ENCODE measurements at places on chromosomes 4 and X.

DNA sequence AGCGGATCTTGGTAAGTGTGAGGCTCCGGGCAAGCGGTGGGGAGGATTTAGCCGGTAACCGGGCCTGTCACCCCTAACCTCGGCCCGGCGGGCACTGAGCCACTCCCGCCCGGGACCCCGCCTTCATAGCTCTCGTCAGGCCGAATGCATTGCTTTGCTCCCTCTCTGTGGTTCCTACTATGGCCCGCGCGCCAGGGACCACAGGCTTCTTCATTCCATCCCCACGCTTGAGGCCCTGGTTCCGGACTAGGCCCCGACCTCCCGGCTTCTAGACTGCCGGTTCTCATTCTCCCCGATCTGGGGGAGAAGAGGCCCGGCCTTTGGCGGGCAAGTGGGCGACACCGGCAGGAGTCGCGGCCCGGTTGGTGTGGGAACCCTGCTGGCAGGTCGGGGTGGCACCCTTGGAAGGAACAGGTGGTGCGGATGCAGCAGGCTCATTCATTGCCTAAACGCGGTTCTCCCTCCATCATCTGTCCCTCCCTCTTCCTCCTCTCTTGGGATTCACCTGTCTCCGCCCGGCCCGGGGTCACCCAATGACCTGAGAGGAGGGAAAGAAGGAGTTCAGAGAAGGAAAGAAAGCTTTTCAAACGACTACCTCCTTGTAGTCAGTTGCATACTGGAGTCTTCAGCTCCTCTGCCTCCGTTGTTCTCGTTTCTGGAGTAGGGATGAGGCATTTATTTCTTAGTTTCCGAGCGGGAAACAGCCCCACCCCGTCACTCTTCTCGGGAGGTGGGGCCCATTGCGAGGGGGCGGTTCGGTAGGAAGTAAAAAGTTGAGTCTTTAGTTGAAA, at the start of gene NDUFC1:
Gene NDUFC1 (minus strand): TSS at position 657 of the 791 bp plus-strand sequence. CDS start 6,679 bp downstream, outside the sequence.
- peak; percentile 34 for DNase-seq

DNA sequence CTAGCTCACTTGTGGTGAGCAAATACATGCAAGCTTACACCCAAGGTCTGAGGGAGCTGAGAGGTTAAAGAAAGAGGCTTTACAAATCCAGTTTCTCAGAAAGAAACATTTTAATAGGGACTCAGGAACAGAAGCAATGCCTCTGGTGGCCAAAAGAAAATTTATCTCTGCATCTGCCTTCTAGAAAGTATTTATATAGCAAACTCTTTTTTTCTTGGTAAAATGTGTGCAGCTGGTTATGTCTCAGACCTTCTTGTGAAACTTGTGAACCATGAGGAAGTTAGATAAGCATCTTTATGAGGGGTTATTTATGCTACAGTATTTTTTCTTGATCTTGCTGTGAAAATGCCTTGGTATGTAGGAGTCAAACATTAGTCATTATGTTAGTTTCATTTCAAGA, 48.5 kb upstream of the CYSLTR1 start:
- no peak for DNase-seq

GRCh38 chr4:3862640-3863420, 96.6 kb downstream of the ADRA2C start:
- DNase-seq: no peak

DNA sequence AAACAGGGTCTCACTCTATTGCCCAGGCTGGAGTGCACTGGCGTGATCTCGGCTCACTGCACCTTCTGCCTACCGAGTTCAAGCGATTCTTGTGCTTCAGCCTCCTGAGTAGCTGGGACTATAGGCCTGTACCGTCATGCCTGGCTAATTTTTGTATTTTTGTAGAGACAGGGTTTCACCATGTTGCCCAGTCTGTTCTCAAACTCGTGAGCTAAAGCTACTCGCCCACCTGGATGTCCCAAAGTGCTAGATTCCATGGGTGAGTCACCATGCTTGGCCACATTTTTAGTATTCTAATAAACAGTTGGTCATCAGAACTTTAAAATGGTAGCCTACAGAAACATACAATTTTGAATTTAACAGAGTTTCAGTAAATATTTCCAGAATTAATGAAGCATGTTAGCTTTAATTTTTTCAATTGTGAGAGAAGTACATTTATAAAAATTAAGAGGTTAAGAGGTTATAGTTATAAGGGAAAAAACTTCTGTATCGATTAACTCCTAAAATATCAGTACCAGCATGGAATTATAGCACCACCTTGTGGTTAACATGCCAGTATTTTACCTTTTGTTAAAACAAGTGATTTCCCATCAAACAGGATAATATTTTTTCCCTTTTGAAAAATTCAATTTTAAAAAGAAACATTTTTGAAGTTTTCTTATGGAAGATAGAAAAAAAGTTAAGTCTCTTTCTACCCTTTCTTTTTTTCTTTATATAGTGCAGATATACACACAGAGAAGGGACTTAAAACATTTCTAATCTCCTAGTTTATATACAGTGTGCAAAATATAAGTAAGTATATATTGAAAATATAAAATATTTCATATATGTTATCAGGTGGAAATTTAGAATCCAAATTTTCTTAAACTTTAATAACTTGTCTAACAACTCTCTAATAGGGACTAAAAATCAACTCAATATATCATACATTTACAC, 35.4 kb downstream of the CEP44 start:
- DNase-seq: no peak

DNA sequence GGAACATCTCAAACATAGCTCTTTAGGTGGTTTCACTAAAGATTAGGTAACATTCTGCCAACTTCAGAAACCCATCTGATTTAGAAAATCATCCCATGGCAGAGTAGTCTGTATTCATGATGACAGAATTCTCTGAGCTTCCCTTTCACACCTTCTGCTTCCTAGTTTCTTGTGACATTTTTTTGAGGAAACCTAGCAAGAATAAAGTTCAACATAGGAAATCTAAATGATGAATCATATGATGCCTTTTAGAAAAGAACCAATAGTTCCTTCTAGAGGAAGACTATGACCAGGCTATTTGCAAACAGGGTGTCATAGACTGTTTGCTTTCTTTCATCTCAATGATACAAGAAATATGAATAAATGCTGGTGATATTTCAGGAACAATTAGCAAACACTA, 49.8 kb upstream of the CAMK2D start:
- no peak for DNase-seq

DNA sequence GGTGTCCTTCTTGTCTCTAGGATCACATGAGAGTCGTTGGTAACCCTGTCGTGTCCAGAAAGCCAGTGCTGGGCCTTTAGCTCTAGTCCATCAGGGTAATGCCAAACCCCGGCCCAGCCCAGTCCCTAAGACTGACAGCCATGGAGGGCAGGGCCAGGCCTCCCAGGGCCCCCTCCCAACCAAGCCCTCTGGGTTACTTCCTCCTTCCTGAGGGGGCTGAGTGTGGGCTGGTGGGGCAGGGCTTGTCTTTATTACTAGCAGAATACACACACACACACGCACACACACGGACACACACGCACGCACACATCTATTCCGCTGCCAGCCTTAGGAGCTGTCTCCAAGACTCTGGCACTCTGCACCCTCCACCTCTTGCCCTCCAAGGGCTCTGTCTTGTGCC, 35.6 kb upstream of the CDKN2AIP start:
- no peak for DNase-seq

GRCh38 chr4:109921384-109921808, 8.7 kb downstream of the EGF start:
- DNase-seq: no peak

GRCh38 chr4:175306436-175306835, 388.3 kb downstream of the ADAM29 start:
- no peak for DNase-seq

DNA sequence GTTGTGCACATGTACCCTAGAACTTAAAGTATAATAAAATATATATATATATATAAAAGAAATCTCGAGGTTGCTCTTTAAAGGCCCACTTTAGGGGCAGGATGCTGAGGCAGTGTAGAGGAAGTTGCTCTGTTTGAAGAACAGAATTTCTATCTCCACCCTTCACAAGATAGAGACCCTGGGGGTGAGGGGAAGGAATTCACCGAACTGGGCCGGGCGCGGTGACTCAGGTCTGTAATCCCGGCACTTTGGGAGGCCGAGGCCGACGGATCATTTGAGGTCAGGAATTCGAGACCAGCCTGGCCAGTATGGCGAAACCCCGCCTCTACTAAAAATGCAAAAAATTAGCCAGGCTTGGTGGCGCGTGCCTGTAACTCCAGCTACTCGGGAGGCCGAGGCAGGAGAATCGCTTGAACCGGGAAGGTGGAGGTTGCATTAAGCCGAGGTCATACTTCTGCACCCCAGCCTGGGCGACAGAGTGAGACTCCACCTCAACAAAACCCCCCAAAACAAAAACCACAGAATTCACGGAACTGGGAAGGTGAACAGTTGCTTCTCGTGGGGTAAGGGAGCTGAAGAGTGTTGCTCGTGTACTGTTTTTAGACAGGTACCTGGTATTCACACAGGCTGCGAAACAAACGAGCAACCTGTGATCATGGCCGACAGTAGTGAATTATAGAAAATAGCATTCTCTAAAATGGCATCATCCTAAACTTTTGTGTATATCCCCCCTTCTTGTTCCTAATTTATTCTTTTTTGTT, 6.2 kb downstream of the PLAC8 start:
- DNase-seq: no peak

DNA sequence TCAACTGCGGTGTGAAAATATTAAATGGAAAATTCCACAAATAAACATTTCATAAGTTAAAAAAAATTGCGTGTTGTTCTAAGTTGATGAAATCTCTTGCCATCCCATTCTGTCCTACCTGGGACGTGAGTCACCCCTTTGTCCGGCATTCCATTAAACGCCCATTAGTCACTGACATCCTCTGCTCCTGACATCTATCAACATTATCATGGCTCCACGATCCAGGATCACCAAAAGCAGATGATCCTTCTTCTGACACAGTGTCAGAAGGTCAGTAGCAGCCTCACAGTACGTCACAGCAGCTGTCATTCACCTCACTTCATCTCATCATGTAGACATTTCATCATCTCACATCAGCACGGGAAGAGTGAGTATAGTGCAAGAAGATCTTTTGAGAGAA, 125.7 kb downstream of the ZNF827 start:
- DNase-seq: no peak

- no peak for DNase-seq
Observed at GRCh38 chr4:30460818-30461217, 259.4 kb upstream of the PCDH7 start.

- no peak for DNase-seq
Observed at GRCh38 chr4:142567620-142568451, 278.3 kb downstream of the INPP4B start.

DNA sequence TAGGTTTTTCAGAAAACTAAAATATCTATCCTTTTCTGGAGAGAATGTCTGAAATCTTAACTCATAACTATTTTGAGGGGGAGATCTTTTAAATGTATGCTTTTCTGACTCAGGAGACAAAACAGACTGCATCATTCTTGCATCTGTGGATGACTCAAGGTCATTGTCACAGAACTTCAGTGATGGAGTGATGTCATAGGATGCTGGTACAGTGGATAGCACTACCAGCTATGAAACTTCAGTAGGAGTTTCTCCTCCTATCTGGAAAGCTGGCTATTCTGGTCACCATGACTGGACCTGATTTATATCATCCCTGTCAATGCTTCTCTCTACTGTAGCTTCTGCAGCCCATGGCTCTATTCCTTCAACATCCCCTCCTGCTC, 50.3 kb downstream of the PARM1 start:
- no peak for DNase-seq

DNA sequence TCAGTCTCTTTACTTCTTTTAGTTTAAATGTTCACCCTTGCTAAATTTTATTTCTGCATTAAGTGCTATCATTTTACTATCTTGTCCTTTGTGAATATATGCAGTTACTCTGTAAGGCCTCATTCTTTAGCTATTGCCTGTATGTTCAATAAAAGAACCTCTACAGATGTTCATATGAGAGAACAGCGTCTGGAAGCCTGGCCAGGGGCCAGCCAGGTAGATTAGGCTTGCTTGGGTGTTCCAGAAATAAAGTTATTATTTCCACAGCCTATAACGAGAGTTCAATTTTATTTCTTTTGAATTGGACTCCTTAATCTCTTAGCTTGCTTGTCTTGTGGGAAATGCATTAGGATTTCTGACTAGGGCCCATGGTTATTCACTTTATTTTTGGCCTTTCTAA, 214.5 kb downstream of the TLL1 start:
- no peak for DNase-seq

DNA sequence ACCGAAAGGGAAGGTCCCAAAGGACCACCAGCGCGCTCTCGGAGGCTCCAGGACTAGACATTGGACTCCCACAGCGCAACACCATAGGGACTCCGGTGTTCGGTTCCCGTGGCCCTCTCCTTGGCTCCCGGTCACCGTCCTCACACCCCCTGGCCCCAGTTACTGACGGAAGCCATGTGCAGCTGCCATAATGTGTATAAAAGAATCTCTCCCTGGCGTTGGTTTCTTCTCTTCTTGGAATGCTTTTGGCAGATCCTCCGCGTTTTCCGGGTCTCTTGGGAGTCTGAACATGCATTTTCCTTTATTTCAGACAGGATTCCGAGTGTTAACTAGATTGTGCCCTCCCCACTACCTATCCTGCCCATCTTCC, 69.8 kb downstream of the FBXO8 start:
- DNase-seq: no peak

DNA sequence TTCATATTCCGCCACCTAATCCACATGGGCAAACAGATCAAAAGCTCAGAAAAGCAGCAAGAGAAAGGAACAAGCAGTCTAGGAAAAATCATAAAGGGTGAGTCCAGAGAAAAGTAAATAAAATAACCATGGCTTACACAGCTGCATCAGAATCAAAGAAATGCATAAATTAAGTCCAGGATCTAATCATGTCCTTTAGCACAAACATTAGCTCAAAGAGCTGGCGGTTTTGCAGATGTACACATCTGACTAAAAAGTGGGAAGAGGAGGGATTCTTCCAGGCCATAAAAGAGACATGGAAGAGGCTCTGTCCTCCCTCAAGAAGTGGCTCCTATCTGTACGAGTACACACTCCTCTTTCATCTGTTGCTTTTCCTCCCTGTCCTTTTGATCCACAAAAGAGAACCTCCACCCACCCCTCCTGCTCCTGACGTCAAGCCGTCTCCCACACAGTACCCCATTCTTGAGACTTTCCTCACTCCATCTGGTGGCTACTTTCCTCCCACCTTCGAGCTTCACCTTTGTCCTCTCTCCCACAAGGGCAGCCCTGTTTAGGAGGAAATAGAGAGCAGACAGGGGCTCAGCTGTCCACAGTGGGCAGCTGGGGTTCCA, 92.5 kb downstream of the RASL11B start:
- no peak for DNase-seq

- DNase-seq: no peak
Observed at GRCh38 chr4:24894846-24895245, 18.0 kb downstream of the CCDC149 start.

GRCh38 chr4:140150636-140150885, 3.4 kb downstream of the MAML3 start:
- no peak for DNase-seq

- no peak for DNase-seq
Observed at GRCh38 chr4:53889326-53890055, 174.9 kb downstream of the CHIC2 start.

GRCh38 chr4:25397305-25397704, 20.2 kb downstream of the ANAPC4 start:
- no peak for DNase-seq

- DNase-seq: no peak
Observed at GRCh38 chr4:78379991-78380729, 171.4 kb upstream of the ANXA3 start.

GRCh38 chrX:53077207-53078197, 4.7 kb upstream of the TSPYL2 start:
- no peak for DNase-seq
